ENCODE measurements at places on chromosomes 11 and 22. TPM values are rescaled to one million over a fixed set of nuclear protein-coding genes. Genes with fewer than 3 reads are reported as not detected.

SHANK2 gene
- polyA plus RNA-seq = 19.7 TPM

TYR gene
- not detected for polyA plus RNA-seq

PYGM gene
- 0.43 TPM for polyA plus RNA-seq

OSBP2 gene
- 8.7 TPM for polyA plus RNA-seq

PRR33 gene
- polyA plus RNA-seq = not detected
